Posterior vena cava (tissue), 2 donors: ENCODE measurements at places on chromosomes 1 and 21. TPM values are rescaled to one million over a fixed set of nuclear protein-coding genes. Genes with fewer than 3 reads are reported as not detected.

GRCh38 chr21:17462276-17462981 lies 50.4 kb upstream of the CXADR start:
- no peak for DNase-seq

DNA sequence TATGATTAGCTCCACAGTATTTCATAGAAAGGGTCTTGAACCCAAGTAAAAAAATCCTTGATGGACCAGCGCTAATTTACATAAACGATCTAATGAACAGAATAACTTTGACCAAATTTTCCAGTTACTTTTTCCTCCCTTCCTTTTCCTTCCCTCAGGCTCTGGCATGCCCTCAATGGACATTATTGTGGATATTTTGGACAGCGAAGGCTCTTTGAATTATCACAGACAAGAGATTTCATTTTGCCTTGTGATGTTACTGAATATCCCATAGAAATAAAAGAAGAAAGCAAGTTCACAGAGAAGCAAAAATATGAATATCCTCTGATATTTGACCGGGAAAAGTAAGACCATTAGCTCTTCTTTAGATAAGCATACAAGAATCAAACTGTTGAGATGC lies 60.3 kb upstream of the EXO1 start:
- no peak for DNase-seq

DNA sequence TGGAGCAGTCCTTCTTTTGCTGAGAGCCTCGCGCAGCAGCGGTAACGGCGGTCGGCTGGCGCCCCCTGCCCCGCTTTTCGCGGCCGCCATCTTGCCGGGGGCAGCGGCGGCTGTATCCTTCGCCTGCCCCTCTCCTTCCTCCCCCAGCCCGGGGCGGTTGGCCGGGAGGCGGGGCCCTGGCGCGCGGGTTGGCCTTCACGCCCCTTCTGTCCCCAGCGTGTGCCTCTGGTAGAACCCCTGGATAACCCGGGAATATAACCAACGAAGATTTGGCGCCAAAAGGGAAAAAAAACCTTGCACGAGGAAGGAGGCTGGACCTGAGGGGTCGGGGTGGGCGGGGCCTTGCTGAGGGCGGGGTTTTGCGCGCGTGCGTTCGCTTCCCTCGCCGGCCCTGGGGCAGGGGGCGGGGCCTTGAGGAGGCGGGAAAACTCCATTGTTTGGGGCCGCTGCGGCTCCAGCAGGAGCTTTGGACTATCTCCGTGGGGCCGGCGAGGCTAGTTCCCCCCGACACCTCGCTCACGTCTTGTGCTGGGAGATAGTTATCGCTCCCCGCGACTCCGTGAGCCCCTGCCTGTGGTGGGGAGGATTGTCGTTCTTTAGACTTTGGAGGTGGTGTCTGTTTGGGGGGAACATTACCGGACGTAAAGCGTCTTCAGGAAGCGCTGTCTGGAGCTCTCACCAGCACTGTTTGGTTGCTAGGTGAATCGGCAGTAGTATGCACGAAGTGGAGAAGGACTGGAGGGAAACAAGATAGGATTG lies 689 bp downstream of the NASP start:
- DNase-seq, result peak; percentile 96

GRCh38 chr1:170247751-170248521 lies 102.2 kb downstream of the NTMT2 start:
- DNase-seq, result no peak

DNA sequence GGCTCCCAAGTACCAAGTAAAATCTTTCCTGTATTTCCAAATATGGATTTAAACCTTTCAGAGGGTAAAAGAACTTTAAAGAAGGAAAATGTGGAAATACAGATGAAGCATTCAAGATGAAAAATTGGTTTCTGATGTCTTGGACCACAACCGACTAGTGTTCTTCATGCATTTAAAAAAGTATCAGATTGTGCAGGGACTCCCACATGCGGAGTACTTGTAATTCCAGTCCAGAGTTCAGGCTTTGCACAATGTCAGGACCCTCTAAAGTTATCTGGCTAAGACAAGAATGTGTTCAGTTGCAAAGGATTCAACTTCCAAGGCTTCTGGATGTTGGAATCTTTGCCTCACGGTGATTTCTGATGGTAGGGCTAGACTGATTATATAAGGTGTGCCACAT lies 66.7 kb downstream of the RGL1 start:
- no peak for DNase-seq

DNA sequence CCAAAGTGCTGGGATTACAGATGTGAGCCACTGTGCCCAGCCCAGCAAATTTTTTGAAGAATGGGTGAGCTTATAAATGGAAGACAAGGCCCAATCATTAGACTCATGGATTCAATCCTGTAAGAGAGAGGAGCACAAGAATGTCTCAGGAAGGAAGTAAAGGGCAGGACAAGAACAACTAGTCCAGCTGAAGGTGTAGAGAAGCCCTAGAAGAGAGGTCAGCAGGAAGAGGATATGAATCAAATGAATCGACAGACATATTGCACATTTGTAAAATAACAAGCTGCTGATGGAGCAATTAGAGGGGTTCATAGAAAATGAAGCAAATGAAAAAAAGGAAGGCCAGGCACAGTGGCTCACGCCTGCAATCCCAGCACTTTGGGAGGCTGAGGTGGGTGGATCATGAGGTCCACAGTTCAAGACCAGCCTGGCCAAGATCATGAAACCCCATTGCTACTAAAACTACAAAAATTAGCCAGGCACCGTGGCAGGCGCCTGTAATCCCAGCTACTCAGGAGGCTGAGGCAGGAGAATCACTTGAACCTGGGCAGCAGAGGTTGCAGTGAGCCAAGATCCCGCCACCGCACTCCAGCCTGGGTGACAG lies 74.9 kb downstream of the MIS18A start:
- DNase-seq, result no peak

- peak; percentile 90 for DNase-seq
These were observed 14.5 kb upstream of the ERRFI1 start for GRCh38 chr1:8040586-8040985.

- DNase-seq, result no peak
These were observed 545.2 kb upstream of the BRINP3 start for GRCh38 chr1:191022856-191023255.

DNA sequence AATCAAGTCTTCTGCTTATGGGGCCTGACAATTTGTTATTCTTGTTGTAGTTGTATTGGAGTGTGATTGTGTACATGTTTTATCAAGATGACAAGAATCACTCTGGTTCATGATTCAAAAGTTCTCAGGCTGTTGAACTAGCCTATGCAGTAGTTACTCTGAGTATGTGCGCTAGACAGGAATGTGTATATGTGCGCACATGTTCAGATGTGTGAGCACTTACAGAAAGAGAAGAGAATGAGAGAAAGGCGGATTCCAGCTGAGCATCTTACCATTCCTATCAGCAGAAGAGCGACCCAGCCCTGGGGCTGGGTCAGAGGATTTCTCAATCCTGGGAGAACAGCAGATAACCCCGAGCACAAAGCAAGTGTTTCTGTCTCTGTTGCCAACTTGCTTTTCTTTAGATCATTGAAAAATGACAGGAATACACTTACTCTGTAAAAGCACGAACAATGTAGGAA lies 110.8 kb upstream of the HOOK1 start:
- DNase-seq, result no peak

- DNase-seq, result no peak
These were observed 21.4 kb downstream of the SETD4 start for GRCh38 chr21:36038701-36039497.

The TPTE gene
- total RNA-seq, result not detected

The FCRL6 gene
- total RNA-seq, result 0.42 TPM

The S100A3 gene
- 4.1 TPM for total RNA-seq

The AK4 gene
- 68.3 TPM for total RNA-seq

The SPRR2B gene
- not detected for total RNA-seq

The SPRR3 gene
- not detected for total RNA-seq

The CD53 gene
- 30.2 TPM for total RNA-seq
